Activated CD4-positive, alpha-beta T cell treated with anti-CD3 and anti-CD28 coated beads for 24 hours (primary cell): ENCODE measurements at places on chromosomes 5 and 9.

GRCh38 chr5:56677690-56678305 is 137.6 kb upstream of the MAP3K1 start:
- DNase-seq: no peak

DNA sequence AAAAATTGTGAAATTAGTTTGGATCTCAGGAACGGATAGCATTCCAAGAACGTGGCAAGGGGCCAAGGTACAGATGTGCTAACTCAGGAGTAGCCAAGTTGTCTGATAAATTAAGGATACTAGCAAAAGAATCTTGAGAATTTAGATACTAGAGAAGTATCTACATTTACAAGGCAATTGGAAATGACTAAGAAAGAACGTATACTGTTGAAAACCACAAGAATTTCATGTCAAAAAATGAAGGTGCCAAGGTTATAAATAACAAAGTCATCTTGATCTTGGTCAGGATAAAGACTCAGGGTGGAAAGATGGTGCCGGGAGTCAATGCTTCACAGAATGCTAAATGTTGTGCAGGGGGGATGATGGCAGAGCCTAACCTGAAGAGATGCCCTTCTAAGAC is 19.2 kb downstream of the CAPSL start:
- no peak for DNase-seq

DNA sequence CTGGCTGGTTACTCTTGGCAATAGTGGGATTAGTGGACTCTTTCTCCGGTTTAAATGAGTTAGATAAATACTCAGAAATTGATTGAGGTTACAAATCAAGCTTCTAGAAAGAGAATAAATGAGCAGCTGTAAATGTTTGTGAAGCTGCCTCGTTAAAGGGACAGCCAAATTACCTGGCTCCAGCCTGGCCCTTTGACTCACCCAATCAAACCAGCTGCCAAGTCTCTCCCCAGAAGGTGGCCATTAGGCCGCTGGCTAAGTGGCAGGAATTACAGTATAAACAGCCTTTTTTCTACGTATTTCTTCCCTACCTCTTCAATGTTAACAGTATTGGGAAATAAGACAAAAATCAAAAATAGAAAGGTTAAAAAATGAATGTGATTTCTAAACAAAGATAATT is 46.0 kb upstream of the SRFBP1 start:
- no peak for DNase-seq

DNA sequence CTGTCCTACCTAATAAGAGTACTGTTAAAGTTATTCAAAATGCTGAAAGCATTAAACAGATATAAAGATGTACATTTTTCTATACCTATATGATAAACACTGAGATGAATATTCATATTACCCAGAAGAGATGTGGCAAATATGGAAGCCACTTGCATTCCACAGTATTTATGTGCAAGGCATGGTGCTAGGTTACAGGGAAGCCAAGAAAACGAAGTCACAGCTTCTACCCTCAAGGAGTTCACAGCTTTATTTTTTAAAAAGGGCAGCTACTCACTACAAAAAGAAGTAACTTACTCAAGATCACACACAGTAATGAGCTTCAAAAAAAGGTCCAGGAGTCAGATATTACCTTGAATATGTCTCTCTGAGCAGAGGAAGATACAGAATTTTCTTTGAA is 484.6 kb downstream of the ZNF608 start:
- DNase-seq: no peak

DNA sequence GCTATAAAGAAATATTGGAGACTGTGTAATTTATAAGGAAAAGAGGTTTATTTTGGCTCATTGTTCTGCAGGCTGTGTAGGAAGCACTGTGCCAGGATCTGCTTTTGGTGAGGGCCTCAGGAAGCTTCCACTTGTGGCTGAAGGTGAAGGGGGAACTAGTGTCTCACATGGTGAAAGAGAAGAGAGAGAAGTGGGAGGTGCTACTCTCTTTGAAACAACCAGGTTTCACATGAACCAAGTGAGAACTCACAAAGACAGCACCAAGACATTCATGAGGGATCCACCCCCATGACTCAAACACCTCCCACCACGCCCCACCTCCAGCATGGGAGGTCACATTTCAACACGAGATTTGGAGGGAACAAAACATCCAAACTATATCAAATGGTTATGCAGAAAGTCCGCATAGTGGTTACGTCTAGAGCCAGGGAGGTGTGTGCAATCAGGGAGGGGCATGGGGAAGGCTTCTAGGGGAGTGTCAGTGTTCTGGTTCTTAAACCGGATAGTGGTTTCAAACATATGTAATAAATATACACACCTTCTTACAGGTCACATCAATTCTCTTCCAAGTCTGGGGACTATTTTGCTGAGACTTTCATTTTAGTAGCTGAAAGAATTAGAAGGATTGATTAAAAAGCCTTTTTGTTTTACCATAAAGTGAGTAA is 113.0 kb downstream of the TRIO start:
- no peak for DNase-seq
